ENCODE measurements at places on chromosomes 12 and 14.

GRCh38 chr12:121983536-121984210, 38.0 kb upstream of the BCL7A start:
- no peak for DNase-seq

GRCh38 chr12:115922952-115923564, 354.4 kb downstream of the MED13L start:
- no peak for DNase-seq

DNA sequence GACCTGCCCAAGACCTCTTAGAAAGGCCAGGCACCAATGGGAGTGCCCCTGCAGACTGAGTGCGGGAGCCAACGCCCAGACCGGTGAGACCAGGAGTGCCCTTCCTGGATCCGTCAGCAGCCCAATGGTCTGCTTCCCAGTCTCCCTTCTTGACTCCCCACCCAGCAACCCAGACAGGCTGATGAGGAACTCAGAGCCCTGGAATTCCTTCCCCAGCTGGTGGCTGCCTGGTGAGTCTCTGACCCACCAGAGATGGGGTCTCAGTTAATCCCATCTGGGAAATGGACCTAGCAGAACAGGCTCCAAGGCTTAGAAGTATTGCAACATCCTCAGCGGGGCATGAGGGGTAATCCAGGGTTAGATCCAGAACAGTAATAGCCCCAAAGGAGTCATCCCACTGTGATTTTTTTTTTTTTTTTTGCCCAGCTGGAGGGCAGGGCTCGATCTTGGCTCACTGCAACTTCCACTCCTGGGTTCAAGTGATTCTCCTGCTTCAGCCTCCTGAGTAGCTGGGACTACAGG, 1.5 kb upstream of the RASAL1 start:
- no peak for DNase-seq

DNA sequence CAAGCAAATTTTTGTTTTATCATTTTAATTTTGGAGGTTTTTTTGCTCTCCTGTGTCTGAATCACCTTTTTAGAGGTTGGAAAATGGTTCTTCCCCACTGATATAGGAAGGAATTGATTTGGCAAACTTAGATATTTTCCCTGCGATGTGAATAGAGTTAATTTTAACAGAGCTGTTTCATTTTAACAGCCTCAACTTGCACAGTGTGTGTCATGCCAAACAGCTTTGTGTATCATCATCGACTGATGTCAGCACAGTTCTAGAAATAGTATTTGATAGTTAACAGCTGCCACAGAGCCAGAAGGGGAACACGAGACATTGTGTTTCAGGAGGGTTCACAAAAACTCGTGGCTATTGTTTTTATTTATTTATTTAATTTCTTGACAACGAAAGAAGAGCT, 243.1 kb upstream of the FOXN3 start:
- no peak for DNase-seq

DNA sequence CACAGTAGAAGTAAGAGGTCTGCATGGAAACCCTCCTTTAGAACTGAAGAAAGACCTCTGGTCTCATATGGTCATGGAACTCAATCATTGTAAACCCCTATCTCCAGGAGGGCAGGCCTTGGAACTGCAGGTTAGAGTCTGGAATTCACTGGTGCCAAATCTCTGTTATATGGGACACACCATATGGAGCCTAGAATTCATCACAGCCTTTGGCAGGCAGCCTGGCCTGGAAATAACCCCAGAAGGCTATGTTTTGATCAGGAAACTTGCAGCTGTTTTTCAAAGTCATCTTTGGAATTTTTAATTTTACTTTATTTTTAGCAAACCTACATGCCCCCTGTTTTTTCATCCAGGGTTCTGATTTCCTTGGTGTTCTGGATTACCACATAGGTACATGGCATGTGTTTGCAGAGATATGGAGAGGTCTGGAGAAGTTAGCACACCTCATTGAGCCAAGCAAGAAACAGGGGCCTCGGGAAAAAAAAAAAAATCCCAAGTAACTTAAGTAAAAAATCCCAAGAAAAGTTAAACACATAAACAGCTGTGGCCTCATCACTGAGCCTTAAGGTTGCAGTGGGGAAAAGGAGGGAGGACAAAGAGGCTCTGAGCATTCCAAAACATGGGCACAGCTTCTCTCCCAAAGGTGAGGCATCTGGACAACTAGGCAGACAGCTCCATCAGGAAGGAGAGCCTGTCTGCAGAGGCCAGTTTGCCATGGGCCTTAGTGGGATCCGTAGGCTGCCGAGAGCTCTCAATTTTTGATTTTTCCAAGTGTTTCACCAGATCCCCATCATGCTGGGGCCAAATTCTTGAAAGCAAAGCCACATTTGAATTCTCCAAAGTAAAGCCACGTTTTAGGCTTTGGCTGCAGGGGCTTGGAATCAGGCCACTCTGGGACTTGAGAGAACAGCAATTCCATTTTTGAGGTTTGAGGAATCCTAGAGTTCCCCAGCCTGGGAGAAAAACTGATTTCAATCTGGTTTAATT, 339.6 kb upstream of the TBX3 start:
- no peak for DNase-seq

DNA sequence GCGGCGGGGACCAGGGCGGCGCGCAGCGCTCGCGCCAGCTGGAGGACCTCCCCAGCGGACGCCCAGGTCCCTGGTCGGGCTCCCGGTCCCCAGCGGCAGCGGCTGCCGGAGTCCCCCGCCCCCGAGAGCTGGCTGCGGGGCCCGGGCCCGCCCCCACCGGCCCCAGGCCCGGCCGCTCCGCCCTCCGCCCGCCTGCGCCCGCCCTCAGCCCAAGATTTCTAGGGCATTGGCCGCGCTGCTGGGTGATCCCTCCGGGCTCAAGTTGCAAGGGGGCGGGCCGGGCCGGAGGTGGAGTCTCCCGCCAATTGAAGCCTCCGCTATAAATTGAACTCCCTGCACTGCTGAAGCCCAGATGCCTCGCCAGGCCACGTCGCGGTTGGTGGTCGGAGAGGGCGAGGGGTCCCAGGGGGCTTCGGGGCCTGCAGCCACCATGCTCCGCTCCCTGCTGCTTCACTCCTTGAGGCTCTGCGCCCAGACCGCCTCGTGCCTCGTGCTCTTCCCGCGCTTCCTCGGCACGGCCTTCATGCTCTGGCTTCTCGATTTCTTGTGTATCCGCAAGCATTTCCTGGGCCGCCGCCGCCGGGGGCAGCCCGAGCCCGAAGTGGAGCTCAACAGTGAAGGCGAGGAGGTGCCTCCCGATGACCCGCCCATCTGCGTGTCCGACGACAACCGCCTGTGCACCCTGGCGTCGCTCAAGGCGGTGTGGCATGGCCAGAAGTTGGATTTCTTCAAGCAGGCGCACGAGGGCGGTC, at the start of gene DIO3:
Gene DIO3 (plus strand): TSS at position 351 of the 752 bp plus-strand sequence.
- no peak for DNase-seq

Data from activated CD4-positive, alpha-beta T cell treated with anti-CD3 and anti-CD28 coated beads, Interleukin-2, amount 50 U/mL, for 48 hours (primary cell).